ENCODE measurements at places on chromosomes 5 and 9. TPM values are rescaled to one million over a fixed set of nuclear protein-coding genes. Genes with fewer than 3 reads are reported as not detected.
A peak's percentile ranks its signal among the peaks of the same experiment; 100 is the strongest.

ECM2 gene
- total RNA-seq: not detected

DNA sequence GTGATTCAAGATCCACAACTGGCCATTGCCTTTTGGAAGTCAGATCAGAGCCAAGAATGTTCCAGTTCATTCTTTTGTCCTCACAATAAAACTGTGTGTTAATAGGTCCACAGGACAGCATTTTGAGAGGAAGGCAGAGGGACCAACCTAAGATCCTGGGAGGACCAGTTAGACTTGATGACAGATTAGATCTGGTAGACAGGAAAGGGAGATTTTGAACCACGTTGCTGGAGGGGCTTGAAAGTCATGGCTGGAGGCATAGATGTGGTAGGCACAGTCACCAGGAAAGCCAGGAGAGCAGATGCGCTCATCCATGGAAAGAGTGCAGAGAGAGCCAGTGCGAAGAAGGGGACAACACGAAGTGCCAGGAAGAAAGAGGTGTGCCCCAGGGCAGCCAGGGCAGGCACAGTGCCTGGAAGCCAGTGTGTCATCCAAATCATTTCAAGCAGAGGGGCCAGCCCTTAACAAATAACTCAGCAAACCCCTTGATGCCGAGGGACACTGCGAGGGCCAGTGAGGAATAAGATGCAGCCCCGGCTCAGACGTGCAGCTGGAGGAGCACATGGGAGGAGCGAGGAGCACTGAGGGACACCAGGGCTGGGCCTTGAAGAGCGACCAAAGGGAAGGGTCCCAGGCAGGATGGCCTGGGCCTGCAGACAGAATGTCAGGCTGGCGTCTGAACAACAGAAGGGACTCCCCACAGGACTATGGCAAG, 12.8 kb upstream of the SLC2A8 start:
- peaks cover 15% of the 10 kb centered on the region for H3K4me1 ChIP-seq
- no peak for DNase-seq
- no peak overlapping the region for H3K4me3 ChIP-seq
- H3K27me3 ChIP-seq: peaks cover 60% of the 10 kb centered on the region
- H3K27ac ChIP-seq: no peak overlapping the region

- no peak for DNase-seq
- H3K36me3 ChIP-seq: no peaks in the 10 kb centered on the region
- peaks cover 10% of the 10 kb centered on the region for H3K4me1 ChIP-seq
- peak overlapping the region; percentile 58 for H3K4me3 ChIP-seq
- no peak overlapping the region for H3K27ac ChIP-seq
Observed at GRCh38 chr5:38555354-38556087, 925 bp downstream of the LIFR start.

- peaks cover 30% of the 10 kb centered on the region for H3K4me1 ChIP-seq
- H3K4me3 ChIP-seq: peak overlapping the region; percentile 65
- DNase-seq: peak; percentile 52
- H3K27me3 ChIP-seq: peaks cover 75% of the 10 kb centered on the region
Observed at GRCh38 chr5:88675708-88676636, 207.0 kb downstream of the MEF2C start.

CDHR2 gene
- 0.61 TPM for total RNA-seq

GRCh38 chr9:137708590-137709284, 89.9 kb downstream of the EHMT1 start:
- no peak for DNase-seq
- H3K4me3 ChIP-seq: no peak overlapping the region
- H3K27me3 ChIP-seq: no peaks in the 10 kb centered on the region
- H3K27ac ChIP-seq: no peak overlapping the region
- peaks cover 27% of the 10 kb centered on the region for H3K36me3 ChIP-seq
- peaks cover 58% of the 10 kb centered on the region for H3K4me1 ChIP-seq

DNA sequence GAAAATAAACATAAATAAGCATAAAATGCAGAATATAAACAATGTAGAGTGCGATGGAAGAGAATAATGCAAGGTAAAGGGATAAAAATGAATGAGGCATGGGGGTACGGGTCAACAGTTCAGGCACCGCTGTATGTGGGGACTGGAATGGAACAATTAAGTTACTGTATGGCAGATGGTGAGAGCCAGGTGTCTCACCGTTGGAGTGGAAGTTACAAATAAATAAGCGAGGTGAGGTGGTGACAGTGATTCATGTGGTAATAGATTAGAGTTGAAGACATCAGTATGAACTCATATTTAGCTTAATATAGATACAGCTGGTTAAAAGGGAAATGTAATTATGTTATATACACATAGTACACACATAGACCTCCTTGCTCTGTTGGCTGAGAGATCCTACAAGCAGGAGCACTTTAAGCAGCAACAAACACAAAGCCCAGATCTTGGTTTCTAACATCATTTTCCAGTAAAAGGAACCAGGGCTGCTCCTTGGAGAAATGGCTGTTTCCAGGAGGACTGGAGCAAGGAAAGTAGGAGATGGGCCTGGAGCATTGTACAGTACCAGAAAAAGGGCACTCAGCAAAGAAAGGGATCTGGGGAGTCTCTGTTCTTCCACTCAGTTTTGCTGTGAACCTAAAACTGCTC, 2.4 kb upstream of the OMD start:
- no peak for DNase-seq
- H3K36me3 ChIP-seq: no peaks in the 10 kb centered on the region
- no peak overlapping the region for H3K4me3 ChIP-seq

GRCh38 chr9:18361646-18362045, 112.3 kb upstream of the ADAMTSL1 start:
- peaks cover 3% of the 10 kb centered on the region for H3K27me3 ChIP-seq
- H3K36me3 ChIP-seq: no peaks in the 10 kb centered on the region
- no peak overlapping the region for H3K4me3 ChIP-seq
- no peak for DNase-seq
- no peak overlapping the region for H3K27ac ChIP-seq

DNA sequence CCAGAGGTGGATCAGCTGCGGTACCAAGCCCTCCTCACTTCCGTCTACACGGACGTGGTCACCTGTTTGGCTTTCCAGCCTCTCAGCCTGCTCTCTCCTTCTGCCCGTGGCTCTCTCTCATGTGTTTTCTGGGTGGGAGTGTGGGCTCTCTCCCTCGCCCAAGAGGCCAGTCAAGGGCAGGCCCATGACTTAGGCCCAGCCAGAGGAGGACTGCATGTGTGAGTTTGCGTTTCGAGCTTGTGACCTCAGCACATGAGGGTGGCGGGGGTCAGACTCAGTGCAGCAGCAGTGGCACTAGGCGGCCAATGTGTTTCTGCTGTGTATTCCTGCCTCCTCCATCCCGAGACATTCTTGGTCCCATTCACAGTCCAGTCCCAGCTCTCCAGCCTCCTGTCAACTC, 82.5 kb upstream of the SMIM23 start:
- H3K27me3 ChIP-seq: no peaks in the 10 kb centered on the region
- H3K4me3 ChIP-seq: no peak overlapping the region
- no peak overlapping the region for H3K27ac ChIP-seq

GRCh38 chr9:124352616-124353015, 62.6 kb downstream of the PSMB7 start:
- H3K27me3 ChIP-seq: no peaks in the 10 kb centered on the region
- H3K4me3 ChIP-seq: no peak overlapping the region
- H3K27ac ChIP-seq: peak overlapping the region; percentile 31

FREM1 gene
- not detected for total RNA-seq

GRCh38 chr5:177327539-177328522, 16.1 kb upstream of the MXD3 start:
- no peak overlapping the region for H3K27ac ChIP-seq
- H3K36me3 ChIP-seq: peaks cover 13% of the 10 kb centered on the region
- no peak for DNase-seq
- no peaks in the 10 kb centered on the region for H3K27me3 ChIP-seq

DNA sequence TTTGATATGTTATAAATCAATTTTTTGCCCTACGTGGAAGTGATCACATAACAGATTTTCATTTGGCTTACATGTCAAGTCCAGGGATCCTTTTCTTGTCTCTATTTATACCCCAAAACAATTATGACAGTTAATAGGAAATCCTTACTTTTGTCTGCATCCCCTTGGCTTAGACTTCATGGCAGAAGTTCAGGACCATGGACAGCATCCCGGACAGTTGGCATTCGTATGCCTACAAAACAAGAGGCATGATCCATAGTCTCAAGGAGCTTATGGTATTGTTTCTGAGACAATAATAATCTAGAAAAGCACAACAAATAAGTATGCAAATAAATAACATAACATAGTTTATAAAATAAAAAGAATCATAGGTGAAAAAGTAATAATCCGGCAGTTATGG, 214.3 kb upstream of the GRIA1 start:
- H3K27ac ChIP-seq: no peak overlapping the region
- H3K36me3 ChIP-seq: no peaks in the 10 kb centered on the region
- H3K4me1 ChIP-seq: no peaks in the 10 kb centered on the region
- H3K27me3 ChIP-seq: no peaks in the 10 kb centered on the region
- DNase-seq: peak; percentile 44

DNA sequence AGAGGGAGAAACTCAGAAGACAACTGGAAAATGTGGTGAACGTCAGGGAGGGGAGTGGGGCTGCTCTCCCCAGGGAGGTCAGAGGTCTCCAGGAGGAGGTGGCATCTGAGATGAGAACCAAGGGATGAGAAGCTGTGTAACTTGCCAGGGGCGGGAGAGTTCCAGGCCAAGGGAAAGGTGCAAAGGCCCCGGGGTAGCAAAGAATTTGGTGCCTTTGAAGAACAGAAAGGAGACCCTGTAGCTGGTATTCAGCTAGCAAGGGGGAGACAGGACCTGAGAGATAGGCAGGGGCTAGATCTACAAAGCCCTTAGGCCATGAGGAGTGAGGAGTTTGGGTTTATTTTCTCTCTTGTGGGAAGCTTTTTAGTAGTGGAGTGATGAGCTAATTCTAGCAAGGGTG, 3.3 kb downstream of the DNM1 start:
- H3K27me3 ChIP-seq: peaks cover 11% of the 10 kb centered on the region
- H3K4me3 ChIP-seq: no peak overlapping the region
- peaks cover 12% of the 10 kb centered on the region for H3K4me1 ChIP-seq
- no peaks in the 10 kb centered on the region for H3K36me3 ChIP-seq
- no peak overlapping the region for H3K27ac ChIP-seq
- DNase-seq: no peak

DNA sequence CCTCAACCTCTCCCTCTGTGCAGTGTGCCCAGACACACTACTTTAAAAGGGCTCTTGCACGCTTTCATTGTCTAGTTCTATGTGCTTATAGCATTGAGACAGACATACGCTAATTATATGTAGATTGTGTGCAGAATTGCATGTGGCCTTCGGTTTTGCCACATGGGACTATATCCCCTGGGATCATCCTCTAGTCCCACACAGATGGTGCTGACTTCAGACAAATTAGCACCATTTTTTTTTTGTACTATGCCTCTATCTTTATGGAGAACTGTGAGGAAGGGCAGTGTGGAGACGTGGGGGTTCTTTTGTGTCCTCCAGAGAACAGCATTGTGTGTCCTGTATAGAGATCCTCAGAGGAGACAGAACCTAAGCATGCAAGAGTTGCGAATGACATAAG, 29.3 kb downstream of the PAPPA start:
- no peak for DNase-seq
- H3K36me3 ChIP-seq: no peaks in the 10 kb centered on the region
- peaks cover 4% of the 10 kb centered on the region for H3K27me3 ChIP-seq
- no peak overlapping the region for H3K4me3 ChIP-seq
- H3K4me1 ChIP-seq: no peaks in the 10 kb centered on the region

Measured in activated CD4-positive, alpha-beta T cell treated with anti-CD3 and anti-CD28 coated beads for 36 hours (primary cell).